ENCODE measurements at places on chromosomes 6 and 20. TPM values are rescaled to one million over a fixed set of nuclear protein-coding genes. Genes with fewer than 3 reads are reported as not detected.

The TRAPPC3L gene
- under 0.01 TPM for total RNA-seq

- no peak for DNase-seq
Observed at GRCh38 chr6:108989700-108990099, 104.9 kb downstream of the SESN1 start.

The ADGRF5 gene
- total RNA-seq, result 0.26 TPM

DNA sequence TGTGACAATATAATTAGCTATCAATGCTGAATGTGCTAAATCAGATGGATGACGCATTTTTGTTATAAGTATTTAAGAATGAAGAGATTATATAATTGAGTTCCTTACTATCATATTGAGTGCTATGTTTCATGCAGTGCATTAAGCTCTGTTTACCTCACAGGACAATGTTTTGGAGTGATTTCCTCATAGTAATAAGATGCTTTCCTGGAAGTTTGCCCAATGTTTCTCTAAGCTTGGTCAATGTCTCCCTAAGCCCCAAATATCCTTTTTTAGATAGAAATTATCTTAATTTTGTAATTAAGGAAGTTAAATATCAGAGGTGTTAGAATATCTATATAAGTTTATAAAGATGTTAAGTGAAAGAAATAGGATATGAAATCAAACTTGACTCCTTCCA is 489.6 kb downstream of the MMUT start:
- no peak for DNase-seq

The PMEPA1 gene
- 1.0 TPM for total RNA-seq

DNA sequence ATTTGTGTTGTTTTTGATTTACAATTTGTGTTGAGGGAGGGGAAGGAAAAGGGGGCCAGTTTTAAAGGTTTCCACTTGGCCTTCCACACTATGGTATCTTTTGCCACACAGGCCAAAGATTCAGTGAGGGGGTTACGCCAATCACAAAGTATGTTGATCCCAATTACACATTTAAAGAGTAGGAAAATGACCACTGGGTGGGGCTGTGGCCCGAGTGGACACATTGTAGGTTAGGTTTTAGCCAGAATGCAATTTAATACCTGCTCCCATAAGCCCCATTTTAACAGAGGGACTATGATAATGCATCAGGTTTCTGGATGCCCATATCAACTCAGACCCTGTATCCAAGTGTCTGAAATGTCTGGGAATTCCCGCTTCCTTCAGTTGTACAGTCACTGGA is 15.6 kb downstream of the VGLL2 start:
- DNase-seq, result no peak

DNA sequence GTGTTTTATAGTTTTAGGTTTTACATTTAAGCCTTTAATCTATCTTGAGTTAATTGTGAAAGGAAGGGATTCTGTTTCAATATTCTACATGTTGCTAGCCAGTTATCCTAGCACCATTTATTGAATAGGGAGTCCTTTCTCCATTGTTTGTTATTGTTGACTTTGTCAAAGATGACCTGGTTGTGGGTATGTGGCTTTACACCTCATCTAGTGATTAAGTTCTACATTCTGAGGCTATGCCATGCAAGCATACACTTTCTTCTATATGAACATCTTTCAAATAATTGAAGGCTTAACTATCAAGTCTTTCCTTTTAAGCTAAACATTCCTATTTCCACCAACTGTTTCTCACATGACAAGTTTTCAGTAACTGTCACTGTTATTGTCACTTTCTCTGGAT is 46.1 kb downstream of the ME1 start:
- no peak for DNase-seq

The RAET1L gene
- not detected for total RNA-seq

GRCh38 chr6:11276911-11277274 is 44.4 kb upstream of the NEDD9 start:
- no peak for DNase-seq

DNA sequence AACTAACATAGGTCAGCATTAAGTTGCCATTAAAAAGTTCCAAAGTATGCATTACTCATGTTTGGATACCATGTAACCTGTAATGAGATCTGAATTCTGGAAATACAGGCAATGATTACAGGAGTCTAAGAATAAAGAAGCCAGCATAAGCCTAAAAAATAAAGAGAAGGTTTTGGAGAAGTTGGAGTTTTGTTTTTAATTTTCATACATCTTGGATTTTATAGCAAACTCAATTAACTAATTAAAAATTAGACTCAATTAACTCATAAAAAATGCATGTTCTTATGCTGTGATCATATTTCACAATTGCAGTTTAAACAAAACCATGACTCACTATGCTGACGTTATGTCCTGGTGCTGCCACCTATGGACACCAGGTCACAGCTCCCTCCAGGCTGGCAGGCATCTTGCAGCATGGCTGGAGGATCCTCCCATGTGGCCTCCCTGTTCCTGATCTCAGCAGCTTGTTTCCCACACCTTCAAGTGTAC is 648.8 kb upstream of the AGPAT4 start:
- DNase-seq, result peak; percentile 78

- no peak for DNase-seq
Observed at GRCh38 chr6:108009894-108010293, 51.9 kb upstream of the SEC63 start.

DNA sequence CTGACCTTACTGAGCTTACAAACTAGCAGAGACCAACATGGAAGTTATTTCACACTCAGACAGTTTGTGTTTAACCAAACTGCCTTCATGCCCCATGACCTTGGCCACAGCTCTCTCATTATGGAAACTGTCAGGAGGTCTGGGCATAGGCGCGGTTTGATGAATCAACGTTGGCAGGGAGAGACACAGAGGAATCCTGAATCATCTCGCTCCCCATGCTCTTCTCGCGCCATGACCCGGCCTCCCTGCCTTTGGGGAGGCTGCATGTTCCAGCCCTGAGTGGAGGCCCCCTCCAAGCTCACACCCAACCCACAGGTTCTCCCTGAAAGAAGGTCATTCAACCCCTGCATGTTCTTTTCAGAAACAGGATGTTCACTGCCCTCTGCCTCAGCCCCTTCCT is 15.9 kb upstream of the GDAP1L1 start:
- DNase-seq, result no peak

The GJA1 gene
- 209 TPM for total RNA-seq

GRCh38 chr6:134984821-134985220 is 34.9 kb upstream of the ALDH8A1 start:
- peak; percentile 41 for DNase-seq

The MCM3 gene
- 18.0 TPM for total RNA-seq

GRCh38 chr6:165894171-165894825 is 231.3 kb upstream of the PDE10A start:
- DNase-seq, result no peak
